ENCODE measurements at places on chromosomes 7 and 10.

GRCh38 chr10:50395271-50395670 is 144.0 kb upstream of the ASAH2 start:
- DNase-seq = no peak

DNA sequence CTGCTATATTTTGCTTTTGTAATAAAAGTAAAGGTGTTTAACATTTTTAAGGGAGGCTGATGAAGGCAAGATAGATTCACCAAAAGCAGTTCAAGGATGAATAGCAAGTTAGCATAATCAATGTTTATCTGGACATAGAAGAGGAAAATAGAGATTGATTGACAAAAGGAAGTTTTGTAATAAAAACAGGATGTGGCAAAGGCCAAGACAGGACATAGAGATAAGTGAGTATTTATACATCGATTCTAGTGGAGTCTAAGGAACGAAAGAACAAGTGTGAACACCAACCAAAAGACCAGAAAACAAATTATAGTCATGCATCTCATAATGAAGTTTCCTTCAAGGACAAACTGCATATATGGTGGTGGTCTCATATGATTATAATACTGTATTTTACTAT is 123.8 kb downstream of the CCDC71L start:
- no peak for DNase-seq

- DNase-seq = no peak
These were observed 33.9 kb downstream of the STRIP2 start for GRCh38 chr7:129468087-129468486.

DNA sequence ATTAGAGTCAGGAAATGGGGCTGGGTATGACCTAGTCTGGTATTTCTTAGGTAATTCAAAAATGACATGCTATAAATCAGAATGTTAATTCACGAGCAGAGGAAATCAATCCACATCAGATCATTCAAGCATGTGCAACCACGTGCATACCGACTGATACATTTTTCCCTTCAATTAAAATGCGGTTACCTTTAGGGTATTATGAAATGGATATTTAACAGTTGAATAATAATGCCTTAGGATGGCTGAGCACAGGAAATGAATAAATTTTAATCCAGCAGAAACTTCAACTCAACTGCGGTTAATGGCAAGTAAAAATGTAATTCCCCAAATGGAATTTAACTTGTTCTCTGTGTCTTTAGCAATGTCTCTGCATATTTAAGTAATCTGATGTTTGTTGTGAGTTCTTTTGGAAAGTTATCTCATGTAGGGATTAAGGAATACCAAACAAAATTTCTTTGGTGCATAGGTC is 9.2 kb downstream of the CPA2 start:
- no peak for DNase-seq

DNA sequence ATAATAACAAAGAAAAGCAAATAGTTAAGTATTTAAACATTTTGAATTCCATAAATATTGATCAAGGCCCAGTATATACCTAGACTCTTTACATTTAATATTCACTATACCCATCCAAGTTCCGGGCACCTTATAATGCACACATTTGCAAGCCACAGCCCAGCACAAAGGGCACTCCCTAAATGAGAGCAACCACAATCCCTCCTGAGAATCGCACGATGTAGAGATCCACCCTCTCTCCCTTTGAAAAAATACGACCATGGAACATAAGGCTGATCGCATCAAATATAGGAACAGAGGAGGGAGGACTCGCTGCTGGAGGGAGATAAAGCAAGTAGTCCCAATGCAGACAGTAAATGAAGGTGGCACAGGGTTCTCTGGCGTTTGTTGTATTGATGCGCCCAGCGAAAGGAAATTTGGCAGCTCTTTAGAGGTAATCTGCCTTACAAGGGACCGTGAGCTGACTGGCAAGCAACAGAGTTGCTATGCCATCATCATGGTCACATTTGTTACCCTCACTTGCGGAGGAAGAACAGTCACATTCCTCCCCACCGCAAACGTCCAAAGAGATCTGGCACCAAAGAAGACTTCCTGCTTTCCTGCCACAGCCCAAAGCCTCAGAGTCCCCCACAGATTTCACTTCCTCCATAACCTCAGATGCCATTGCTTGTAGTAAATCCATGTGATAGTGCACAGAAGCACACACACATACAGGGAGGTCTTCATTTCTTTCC is 16.1 kb upstream of the TAS2R40 start:
- no peak for DNase-seq

- DNase-seq = no peak
These were observed 9.4 kb upstream of the OPN4 start for GRCh38 chr10:86644794-86645445.

- no peak for DNase-seq
These were observed 334.3 kb upstream of the TEX47 start for GRCh38 chr7:89129600-89130375.

- DNase-seq = no peak
These were observed 66.3 kb upstream of the SLC25A13 start for GRCh38 chr7:96388166-96388565.

DNA sequence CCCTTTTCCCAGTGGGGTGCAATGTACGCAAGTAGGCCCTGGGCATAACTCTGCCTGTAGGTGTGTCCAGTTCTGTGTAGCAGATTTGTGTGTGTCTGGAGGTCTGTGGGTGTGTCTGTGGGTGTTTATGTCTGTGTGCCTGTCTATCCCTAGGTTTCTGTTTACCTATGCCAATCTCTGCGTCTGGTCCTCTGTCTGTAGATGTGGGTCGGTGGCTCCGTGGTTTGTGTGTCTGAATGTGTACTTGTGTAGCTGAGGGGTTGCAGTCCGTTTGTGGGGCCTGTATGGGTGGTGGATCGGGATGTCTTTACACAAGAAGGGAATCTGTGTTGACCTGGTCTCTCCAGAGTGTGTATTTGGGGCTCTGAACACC is 932 bp downstream of the NYAP1 start:
- no peak for DNase-seq

GRCh38 chr7:47405921-47406800 is 175.8 kb downstream of the TNS3 start:
- no peak for DNase-seq

- no peak for DNase-seq
These were observed 138.9 kb upstream of the KCNMA1 start for GRCh38 chr10:77776487-77776886.

- DNase-seq = no peak
These were observed 17.6 kb downstream of the PTN start for GRCh38 chr7:137325927-137326326.

DNA sequence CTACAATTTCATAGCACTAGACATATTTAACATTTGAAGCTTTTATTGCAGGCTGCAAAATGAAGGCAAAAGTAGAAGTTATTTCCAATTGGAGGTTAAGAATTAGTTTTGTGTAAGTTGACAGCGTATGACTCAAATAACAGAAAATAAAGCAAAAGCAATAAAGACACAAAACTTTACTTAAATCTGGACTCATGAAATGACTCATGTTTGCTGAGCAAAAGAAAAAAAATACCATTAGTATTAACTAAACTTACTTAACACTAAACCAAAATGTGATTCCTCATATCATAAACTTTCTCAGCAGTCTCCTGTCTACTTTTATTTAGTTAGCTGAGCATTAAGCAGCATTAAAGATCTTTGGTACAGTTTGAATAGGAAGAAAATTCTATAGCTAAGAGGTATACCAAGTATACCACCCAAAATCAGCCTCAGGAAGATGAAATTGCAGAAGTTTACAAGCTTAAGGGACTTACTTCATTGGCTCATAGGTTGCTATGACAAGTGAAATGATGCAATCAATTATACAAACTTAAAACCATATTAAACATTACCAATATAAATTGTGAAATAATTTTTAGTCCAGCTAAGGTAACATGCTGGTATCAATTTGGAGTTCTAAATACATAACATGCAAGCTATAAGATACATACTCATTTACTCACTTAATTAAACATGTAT is 1131.4 kb downstream of the XPNPEP1 start:
- DNase-seq = no peak

- no peak for DNase-seq
These were observed 21.9 kb upstream of the CRYGN start for GRCh38 chr7:151461942-151462230.

DNA sequence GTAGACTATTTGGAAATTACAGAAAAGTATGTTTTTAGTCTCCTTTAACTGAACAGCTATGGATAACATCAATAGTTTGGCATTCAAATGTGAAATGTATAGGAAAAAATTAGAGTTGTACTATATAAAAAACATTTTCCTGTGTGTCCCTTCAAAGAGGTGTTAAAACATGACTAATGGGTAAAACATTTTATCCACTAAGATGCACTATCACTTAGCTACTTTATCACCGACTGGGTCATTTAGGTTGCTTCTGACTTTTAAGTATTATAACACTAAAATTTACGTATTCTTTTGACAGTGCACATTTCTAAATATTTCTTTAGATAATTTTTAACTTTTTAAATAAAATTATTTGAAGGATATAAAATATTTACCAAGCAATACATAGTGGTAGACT is 77.6 kb downstream of the UBE2H start:
- no peak for DNase-seq

DNA sequence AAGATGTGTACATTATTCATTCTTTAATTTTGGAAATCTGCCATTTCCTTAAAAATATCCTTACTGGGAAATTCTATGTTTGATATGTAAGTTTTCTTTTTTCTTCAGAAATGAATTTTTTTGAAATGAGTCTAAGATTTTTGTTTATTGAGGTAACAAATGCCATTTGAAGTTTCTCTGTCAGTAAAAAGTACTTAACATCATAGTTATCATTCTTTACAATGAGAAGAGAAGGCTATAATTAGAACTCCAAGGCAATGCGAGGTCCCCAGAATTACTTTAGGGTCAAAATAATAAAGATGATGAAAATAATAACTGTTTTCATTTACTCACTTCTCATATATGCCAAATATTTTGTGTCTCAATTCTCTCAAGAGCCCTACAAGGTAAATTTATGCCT is 37.0 kb upstream of the RHOBTB1 start:
- no peak for DNase-seq

GRCh38 chr7:50266635-50267386 is 37.7 kb upstream of the IKZF1 start:
- DNase-seq = no peak

Data from renal pelvis (tissue), 12 donors.